Inflammatory macrophage treated with lipopolysaccharide for 4 hours (primary cell): ENCODE measurements at places on chromosomes 2 and 18.

GRCh38 chr2:176004934-176005333 lies 2.9 kb upstream of the LNPK start:
- DNase-seq, result no peak

DNA sequence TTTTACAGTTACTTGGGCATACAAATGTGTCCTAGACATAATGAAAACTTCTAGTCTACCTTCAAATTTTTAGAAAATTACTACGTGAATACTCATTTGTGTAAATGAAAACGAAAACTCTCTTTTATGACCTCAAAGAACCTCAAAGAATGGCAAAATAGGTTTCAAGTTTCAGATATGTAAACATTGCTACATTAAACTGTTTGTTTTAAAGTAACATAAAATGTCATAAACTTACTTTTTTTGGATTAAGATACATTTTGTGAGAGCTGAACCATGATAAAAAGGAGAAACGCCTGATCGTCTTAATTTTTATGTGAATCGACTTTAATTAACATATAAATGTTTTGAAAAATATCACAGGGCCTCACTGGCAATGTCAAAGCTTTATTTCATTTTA lies 91.4 kb downstream of the PPP1R1C start:
- DNase-seq, result no peak

- DNase-seq, result no peak
Measured at GRCh38 chr2:121075641-121076497, 209.1 kb downstream of the TFCP2L1 start.

DNA sequence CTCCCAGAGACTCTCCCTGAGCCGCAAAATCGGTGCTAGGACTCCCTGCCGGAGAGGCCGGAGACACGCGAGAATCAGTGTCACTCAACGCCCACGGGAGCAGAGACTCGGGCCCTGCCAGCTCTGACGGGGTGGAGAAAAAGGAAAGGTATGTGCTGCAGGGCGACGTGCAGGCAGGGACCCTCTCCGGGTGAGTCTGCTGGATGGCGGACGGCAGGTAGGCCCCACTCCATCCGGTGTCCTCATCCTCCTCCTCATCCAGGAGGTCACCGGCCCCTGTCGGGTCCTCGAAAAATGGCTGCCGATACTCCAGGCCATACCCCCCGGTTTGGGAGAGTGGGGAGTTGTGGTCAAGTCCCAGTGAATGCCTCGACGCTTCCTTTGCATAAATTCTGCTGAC lies 110.7 kb downstream of the PMAIP1 start:
- DNase-seq, result no peak

- no peak for DNase-seq
Measured at GRCh38 chr2:39246382-39246980, 2.7 kb upstream of the CDKL4 start.

DNA sequence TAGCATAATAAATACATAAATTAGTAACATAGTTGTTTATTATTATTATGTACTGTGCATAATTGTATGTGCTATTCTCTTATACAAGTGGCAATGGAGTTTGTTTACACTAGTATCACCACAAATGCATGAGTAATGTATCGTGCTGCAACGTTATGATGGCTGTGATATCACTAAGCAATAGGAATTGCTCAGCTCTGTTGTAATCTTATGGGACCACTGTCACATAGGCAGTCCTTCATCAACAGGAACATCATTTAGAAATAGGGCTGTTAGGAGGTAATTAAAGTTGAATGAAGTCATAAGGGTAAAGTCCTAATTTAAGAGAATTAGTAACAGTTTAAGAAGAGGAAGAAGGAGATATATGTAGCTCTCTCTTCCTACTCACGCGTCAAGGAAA lies 33.8 kb downstream of the TEX51 start:
- DNase-seq, result peak; percentile 1

DNA sequence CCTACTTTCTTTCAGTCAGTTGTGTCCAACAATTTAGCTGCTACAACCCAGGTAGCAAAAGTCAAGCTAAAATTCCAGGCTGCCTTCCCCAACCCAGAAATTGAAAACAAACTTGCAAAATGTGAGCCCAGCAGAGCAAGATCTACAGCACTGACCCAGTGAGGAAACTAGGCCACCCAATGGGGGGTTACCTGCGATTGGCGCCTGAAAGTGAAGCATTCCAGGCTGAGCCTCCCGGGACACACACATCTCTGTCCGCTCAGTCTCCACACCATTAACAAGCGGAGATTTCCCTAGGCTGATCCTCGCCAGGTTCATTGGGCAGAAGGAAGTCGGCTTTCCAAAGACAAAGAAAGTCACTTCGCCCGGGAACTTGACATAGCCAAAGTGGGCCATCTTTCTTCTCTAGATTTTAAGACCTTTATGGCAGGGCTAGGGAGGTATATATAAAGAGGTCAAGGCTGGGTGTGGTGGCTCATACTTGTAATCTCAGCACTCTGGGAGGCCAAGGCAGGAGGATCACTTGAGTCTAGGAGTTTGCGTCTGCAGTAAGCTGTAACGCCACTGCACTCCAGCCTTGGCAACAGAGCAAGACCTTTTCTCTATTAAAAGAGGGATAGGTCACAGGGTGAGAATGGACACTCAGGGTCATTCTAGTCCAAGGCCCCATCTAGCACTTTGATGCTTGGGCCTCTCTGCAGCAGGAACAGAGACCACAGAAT lies 53.6 kb downstream of the TTC32 start:
- no peak for DNase-seq

GRCh38 chr2:157326698-157327097 lies 1.1 kb upstream of the ERMN start:
- no peak for DNase-seq

DNA sequence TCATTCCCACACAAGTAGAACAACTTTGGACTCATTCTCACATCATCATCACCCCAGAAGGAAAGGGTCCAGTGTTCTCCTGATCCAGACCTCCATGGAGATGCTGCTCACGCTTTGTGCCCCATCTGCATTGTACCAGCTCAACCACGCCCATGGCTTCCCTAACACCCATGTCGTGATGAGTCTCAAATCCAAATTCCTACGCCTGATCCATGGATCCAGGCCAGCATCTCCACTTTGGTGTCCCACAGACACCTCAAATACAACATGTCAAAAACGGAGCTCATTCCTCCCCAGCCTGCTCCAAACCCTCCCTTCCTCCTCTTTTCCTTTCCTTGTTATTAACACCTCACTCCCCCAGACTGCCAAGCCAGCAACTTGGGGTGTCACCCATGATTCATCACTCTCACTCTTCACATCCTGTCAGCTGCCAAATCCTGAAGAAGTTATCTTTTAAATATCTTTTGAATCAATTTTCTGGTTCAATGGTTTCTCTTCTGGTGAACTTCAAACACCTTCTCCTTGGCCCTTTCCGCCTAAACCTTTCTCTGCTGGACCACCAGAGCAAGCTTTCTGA lies 30.2 kb upstream of the FAM124B start:
- no peak for DNase-seq

- DNase-seq, result no peak
Measured at GRCh38 chr18:67540559-67540958, 24.0 kb upstream of the DSEL start.

GRCh38 chr2:66724241-66724640 lies 289.3 kb downstream of the MEIS1 start:
- DNase-seq, result no peak

- DNase-seq, result peak; percentile 75
Measured at GRCh38 chr2:233233618-233234230, 17.7 kb upstream of the ATG16L1 start.

- no peak for DNase-seq
Measured at GRCh38 chr2:29729401-29729800, 192.0 kb downstream of the ALK start.

GRCh38 chr2:142467321-142467720 lies 336.5 kb upstream of the LRP1B start:
- DNase-seq, result no peak

DNA sequence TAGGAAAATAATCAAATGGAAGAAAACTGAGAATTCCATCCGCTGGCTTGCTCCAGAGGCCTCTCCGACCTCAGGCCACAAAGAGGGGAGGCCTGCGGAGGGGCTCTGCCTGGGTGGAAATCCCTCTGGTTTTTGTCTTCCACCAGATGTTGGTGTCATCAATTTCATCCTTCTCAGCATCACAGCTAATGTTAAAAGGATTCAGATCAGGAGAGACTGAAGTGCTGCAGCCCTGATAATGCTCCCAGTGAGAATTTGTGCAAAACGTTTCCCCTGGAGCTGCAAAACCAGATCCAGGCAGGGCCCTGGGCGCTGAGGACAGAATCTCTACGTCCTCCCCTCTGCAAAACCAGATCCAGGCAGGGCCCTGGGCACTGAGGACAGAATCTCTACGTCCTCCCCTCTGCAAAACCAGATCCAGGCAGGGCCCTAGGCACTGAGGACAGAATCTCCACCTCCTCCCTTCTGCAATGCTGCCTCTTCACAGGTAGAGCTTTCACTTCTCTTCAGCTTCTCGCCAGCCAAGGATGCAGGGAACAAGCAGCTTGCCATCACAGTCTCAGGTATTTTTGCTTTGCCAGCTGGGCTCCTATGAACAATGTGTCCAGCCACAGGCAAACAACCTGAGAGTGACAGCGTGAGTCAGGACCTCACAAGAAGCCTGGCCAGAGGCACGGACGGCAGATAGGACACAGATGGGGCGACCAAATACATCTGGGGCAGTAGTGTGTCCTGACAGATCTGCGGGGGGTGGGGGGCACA lies 81.2 kb downstream of the TMEM18 start:
- no peak for DNase-seq

- no peak for DNase-seq
Measured at GRCh38 chr18:64044616-64045015, 74.7 kb downstream of the SERPINB8 start.
